ENCODE measurements at places on chromosomes 6 and 20.
A peak's percentile ranks its signal among the peaks of the same experiment; 100 is the strongest.

DNA sequence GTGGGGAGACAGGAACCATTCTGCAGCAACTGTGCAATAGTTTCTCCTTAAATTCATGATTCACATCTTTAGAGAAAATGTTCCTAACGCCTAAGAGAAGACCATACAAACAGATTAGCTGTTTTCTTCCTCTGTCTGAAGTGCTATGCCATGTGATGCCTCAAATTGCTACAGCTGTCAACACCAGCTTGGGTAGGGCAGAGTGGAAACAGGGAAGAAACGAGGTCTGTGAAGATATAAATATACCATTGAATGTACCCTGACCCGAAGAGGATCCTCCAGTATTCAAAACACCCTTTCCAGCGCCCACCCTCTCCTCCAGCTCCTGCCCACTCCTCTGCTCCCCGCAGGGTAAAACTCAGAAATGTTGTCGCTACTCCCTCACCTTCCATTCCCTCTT lies 40.3 kb upstream of the PRND start:
- DNase-seq, result no peak

GRCh38 chr6:137044366-137045221 lies at the start of gene IL20RA:
IL20RA (minus strand) TSS chr6:137044965; CDS start chr6:137044728, 237 bp downstream.
- DNase-seq, result peak; percentile 71

DNA sequence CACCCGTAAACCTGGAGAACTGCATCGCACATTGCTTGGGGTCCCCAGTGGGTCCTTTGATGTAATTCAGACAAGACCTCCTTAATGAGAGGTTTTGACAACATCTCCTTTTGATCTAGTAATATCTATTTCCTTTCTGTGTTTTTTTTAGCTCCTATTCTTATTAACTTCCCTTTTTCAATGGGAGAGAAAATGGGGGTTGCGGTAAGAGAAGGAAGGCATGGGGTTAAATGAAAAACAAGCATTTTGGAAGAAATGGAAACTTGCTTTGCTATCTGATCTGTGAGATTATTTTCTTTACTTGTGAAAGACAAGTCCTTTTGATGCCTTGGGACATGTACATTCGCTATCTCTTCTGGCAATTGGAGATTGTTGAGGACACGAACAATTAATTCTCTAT lies 418.6 kb upstream of the MAN1A1 start:
- no peak for DNase-seq

DNA sequence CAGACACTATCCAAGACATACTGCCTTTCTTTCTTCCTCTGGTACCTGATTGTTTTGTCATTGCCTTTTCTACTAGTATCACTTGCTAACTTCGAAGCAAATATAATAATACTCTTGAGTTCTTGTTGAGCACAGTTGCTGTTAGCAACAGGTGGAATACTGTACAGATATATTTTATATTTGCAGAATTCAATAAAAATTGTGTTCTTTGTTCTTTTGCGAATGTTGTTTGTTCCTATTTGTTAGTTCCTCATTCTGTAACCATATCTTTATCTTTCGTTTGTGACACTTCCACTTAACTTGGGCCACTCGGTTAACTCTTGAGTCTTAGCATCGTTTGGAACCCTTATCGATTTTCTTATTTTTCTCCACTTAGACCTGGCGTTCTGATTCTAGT lies 868 bp downstream of the CYB5R4 start:
- no peak for DNase-seq

GRCh38 chr20:47934761-47935160 lies 149.5 kb upstream of the SULF2 start:
- no peak for DNase-seq

GRCh38 chr6:33869121-33869520 lies 65.3 kb upstream of the MLN start:
- no peak for DNase-seq

- DNase-seq, result no peak
Measured at GRCh38 chr6:166087852-166088251, 79.8 kb downstream of the TBXT start.

DNA sequence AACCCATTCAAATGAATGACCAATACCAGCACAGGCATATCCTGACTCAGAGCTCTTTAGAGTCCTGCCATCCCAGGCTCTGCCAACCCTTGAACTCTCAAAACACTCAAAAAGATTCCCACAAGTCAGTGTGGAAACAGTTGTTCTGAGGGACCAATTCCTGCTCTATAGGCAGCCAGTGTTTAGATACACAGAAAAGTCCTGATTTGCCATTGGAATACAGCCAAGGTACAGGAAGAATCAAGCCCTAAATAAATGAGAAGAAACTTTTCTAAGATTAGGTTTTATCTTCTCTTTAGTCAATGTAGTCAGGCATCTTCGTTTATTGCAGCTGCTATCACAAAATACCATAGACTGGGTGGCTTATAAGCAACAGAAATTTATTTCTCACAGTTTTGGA lies 626.8 kb upstream of the ARID1B start:
- DNase-seq, result no peak

GRCh38 chr6:160133441-160134336 lies 12.1 kb downstream of the SLC22A1 start:
- peak; percentile 20 for DNase-seq

GRCh38 chr6:131778169-131778568 lies 29.7 kb upstream of the ENPP1 start:
- DNase-seq, result no peak

- DNase-seq, result no peak
Measured at GRCh38 chr6:148550569-148550968, 196.3 kb upstream of the UST start.

DNA sequence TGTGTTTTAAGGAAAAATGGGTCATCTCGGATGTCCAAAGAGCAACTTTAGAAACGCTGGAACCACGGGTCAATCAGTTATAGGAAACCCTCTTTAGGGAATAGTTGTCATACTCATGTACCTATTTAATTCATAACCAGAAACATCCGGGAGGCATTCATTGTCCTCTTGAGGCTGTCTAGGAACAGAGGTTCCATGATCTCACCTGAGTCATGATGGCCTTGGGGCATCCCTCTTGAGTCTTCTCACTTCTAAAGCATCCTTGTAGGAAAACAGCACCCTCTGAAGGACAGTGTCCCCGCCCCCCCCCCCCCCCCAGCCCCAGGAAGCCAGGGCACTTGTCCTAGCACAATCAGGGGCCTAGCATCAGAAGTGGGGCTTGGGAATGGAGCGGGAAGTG lies 46.3 kb upstream of the CDH4 start:
- no peak for DNase-seq

DNA sequence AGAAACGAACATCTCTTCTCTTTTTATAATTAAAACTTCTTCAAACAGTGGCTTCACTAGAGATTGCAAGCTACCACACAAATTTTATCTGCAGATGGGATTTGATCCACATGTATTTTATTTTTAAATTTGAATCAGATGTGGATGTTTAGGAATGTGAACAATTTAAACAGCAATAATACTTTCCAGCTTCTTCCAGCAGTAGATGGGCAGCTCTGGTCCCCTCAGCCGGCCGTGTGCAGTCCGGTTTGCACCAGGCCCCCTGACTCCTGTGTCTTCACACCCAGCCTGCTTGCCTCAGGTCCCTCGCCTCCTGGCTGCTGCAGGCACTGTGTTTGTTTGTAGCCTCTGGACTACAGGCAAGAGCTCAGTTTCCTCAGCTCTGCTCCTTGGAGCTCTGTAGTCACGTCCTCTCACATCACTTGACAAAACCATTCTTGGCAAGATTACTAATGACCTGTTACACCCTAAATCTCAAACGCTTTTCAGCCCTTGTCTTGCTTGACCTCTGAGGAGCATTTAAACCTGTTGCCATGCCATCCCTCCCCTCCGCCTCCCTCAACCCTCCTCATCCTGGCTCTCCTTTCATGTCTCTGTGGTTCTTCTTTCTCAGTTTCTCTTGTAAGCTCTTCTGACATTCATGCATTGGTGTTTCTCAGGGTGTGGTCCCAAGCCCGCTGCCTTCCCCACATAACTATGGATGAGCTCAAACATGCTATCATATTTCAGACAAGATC lies 13.2 kb upstream of the ZBTB24 start:
- DNase-seq, result no peak

GRCh38 chr6:142947714-142948480 lies 2.9 kb upstream of the HIVEP2 start:
- peak; percentile 58 for DNase-seq

- DNase-seq, result no peak
Measured at GRCh38 chr6:112251171-112251875, 3.0 kb downstream of the LAMA4 start.

DNA sequence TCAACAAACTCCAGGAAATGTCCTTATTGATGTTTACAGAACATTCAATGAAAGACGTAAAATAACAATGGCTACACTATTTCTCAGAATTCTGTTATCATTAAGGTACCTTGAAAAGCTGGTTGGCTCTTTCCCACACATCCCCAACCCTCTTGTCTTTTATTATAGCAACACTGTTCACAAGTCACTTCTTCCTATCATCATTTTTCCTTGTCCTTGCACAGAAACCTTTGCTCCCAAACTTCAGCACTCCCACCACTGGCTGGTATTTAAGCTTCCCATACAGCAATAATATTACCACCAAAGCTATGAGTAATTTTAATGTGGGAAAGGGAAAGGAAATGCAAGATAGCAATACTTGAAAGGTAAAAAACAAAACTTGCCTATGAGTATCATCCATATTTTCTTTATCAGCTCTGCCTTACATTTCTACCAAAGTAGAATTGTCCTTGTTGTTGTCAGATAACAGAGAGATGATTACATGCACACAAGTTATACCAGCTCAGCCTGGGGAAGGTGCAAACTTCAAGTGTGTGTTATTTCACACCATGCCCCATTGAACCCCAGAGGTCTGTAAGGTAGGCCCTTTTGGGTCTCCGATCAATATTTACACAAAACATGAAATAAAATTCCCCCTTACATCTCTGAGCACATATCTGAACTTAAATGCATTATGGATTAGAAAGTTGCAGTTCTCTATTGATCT lies 32.2 kb downstream of the ARHGAP18 start:
- no peak for DNase-seq

DNA sequence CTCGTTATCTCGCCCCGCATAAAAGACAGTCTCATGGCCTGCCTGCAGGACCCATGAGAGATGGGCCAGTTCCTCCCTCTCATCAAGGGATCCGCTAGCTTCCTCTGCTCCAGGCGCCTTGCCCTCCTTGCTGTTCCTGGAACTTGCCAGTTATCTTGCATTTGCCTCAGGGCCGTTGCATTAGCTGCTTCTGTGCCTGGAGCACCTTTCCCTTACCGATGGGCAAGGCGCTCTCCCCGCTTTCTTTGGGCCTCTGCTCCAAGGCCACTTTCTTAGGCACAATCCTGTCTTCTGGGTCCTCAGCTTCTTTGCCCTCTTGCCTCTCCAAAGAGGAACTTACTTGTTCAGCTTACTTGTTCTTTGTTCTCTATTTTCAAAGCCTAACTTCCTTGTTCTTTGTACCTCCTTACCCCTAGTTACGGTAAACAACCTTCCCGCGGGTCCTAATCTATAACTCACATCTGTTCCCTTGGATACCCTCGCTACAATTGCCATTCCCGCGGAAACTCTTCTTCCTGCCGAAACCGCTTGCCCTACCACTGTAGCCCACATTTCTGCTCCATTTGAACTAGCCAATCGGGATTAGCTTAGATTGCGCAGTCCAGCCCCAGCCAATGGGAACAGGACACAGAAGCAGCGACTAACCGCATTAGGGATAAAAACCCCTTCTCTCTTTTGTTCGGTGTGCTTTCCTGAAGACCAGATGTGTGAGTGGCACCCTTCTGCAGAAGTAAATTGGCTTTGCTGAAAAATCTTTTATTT lies 887 bp upstream of the NSFL1C start:
- peak; percentile 28 for DNase-seq

- DNase-seq, result no peak
Measured at GRCh38 chr6:101399616-101400162, 6.2 kb downstream of the GRIK2 start.

- DNase-seq, result no peak
Measured at GRCh38 chr6:14925025-14925698, 320.7 kb upstream of the JARID2 start.

DNA sequence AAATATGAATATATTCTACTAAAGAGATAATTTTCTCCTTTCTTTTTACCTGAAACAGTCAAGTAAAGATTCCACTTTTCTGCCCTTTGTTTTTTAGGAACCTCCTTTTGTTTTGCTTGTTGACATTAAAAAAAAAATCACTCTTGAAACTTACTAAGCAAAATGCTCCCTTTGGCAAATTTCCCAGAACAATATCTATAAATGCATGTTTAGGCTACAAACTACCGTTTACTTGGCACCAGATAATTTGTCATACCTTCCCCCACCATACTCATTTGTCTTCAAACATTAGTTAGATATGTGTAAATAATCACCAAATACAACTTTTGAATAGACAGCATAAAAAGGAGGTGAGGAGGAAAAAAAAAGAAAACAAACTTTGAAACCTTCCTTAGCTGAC lies 604.7 kb downstream of the RFPL4B start:
- no peak for DNase-seq

GRCh38 chr20:42379385-42379784 lies 761.2 kb upstream of the CHD6 start:
- DNase-seq, result no peak

- peak; percentile 60 for DNase-seq
Measured at GRCh38 chr20:35146299-35146919, 727 bp downstream of the EDEM2 start.

DNA sequence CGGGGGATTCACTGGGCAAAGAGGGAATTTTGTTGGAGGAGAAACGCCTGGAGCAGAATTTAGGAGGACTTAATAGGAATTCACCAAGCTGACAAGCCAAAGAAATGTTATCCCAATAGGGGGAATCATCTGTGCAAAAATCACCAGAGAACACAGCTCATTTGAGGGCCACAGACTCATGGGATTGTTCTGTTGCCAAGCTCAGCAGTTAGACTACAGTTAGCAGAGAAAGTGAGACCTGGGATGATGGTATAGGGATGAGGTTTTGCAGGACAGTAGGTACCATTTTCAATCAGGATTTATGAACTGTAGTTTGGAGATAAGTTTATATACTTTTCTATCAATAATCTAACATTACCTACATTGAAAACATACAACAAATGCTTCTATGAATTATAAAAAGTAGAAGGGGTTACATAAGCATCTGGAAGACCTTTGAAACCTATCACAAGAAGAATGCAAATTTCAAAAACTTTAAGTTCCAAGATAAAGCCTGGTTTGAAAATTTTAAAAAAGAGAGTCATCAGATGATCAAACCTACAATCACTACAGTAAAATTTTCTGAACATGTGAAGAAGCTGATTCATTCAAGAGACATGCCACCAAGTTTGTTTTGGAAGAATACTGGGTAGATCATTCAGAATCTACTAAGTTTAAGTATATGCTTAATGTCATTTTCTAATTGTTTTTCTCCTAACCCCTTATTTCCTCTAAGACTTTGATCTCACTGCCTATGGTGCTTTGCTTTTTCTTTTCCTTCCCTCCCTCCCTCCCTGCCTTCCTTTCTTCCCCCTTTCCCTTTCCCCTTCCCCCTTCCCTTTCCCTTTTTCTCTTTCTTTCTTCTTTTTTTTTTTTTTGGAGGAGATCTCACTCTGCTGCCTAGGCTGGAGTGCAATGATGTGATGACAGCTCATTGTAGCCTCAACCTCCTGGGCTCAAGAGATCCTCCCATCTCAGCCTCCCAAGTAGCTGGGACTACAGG lies 81.5 kb downstream of the KIF13A start:
- no peak for DNase-seq

GRCh38 chr6:2007165-2007564 lies 238.2 kb downstream of the GMDS start:
- DNase-seq, result no peak

GRCh38 chr6:79868098-79868722 lies 79.1 kb downstream of the ELOVL4 start:
- DNase-seq, result peak; percentile 52
